ENCODE measurements at places on chromosomes 11 and 22.

DNA sequence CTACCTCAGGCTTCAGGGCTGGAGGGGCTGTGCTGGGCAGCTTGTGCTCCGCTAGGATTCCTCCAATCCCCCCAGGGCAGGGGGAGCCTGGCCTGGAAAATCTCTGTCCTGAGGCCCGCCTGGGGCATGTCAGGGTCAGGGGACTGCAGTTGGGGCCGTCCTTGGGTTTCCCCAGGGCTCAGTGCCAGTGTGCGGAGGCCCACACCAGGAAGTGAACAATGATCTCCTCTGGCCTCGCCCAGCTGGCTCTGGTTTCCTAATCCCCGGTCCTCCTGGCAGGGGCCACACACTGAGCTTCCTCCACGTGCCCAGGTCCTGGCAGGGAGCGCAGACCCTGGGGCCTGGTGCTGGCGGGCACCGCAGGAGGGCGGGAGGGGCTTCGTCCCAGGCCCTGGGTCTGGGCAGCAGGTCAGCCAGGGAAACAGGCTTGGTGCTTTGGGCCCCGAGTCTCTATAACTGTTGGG, 1.4 kb upstream of the MUC2 start:
- no peak for DNase-seq

DNA sequence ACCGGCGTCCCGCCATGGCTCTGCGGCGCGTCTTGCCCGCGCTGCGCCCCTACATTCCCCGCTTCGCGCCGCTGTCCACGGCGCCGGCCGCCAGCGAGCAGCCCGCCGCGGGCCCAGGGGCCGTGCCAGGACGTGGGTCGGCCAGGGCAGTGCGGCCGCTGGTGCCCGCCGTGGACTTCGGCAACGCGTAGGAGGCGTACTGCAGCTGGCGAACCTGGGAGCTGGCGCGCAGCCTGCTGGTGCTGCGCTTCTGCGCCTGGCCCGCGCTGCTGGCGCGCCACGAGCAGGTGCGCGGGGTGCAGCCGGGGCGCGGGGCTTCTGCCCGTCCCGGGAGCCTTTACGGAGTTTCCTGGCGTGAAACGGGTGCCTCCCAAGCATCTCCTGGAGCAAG, 20.1 kb downstream of the DGCR6L start:
- DNase-seq = peak; percentile 26

DNA sequence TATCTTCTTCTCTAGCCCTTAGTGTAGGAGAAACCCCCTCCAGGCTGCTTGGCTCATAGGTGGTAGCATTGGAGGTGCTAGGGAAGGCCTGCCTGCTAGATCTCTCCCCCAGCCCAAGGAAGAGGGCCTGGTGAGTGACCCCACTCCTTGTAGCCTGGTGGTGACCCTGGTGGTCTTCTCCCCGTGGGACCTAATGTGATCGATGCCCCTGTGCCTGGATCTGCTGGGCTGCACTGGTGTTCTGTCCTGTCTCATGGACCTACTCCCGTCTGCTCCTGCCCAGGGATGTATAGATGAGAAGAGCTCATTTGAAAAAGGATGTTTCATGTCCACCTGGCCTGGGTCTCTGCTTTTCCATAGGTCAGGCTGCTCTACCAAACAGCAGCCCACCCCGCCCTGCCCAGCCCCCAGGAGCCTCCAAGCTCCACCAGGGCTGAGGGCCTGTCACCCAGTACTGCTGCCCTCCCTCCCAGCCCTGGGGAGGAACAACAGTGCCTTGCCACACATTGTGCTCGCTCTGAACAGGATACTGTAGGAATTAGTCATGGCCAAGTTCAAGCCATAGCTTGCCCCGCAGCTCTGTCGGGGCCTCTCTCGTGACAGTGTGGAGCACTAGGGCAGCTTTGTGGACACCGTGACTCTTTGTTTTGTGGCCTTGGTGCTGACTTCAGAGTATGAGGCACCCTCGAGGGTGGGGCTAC, 19.7 kb downstream of the SLC37A2 start:
- no peak for DNase-seq

- no peak for DNase-seq
These were observed 184.9 kb downstream of the SBF2 start for GRCh38 chr11:10108915-10109680.

GRCh38 chr11:25981998-25982397, 349.9 kb upstream of the ANO3 start:
- DNase-seq = no peak

DNA sequence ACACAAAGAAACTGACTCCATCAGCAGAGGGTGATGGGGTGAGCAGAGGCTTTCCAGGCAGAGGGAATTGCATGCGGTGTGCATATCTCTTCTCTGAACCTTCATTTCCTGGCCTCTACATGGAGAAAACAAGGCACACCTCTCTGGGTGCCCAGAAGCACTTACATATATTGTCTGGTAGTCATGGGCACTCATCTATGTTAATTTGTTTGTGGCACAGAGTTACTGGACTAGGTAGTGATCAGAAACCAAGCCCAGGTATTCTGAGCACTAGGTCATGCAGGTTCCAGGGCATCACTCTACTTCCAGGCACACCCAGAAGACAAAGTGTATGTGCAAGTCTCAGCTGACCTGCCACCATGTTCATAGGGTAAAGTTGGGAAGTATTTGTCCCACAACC, 56.5 kb downstream of the FZD4 start:
- no peak for DNase-seq

GRCh38 chr11:114243461-114244372, 52.5 kb upstream of the NNMT start:
- no peak for DNase-seq

DNA sequence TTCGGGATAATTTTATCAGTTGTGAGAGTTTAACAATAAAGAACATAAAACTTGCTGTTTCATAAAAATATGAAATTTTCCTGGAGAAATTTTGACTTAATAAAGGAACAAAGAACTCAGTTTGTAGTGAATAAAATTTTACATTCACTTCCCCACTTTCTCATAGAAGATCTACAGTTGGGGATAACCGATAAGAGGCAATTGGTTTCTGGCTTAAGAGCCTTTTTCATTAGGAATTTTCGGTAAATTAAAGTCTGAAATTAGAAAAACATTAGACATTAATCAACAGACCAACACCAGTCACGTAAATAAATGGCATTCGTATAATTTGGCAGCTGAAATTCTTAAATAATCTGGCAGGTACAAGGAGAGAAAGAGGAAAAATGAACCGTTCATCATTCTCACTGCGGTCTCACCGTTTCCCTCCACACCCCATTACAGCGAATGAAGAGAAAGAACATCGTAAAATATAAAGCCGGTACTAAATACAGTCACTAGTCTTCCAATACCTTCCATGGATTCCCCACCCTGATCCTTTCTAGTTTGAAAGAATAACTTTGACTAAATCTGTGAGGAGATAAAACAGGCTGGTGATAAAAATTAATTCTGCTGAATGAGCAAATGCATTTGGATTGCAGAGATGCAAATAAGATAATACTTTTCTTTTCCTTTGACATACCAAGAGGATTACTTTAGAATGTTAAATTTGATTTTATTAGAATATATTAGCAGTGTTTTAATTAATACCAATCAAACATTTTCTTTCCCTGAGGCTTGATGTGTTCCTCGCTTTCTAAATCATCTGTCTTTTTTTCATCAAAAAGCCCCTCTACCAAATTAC, 19.5 kb downstream of the BLID start:
- DNase-seq = no peak

GRCh38 chr11:126824035-126824607, 176.4 kb downstream of the KIRREL3 start:
- DNase-seq = no peak

GRCh38 chr11:61357233-61357893, 4.3 kb downstream of the CYB561A3 start:
- no peak for DNase-seq
